Amygdala (tissue), 56 donors: ENCODE measurements at places on chromosomes 4 and X.

GRCh38 chr4:76300012-76300411, 6.5 kb upstream of the STBD1 start:
- DNase-seq: no peak

GRCh38 chr4:125060376-125060775, 254.4 kb upstream of the FAT4 start:
- no peak for DNase-seq

DNA sequence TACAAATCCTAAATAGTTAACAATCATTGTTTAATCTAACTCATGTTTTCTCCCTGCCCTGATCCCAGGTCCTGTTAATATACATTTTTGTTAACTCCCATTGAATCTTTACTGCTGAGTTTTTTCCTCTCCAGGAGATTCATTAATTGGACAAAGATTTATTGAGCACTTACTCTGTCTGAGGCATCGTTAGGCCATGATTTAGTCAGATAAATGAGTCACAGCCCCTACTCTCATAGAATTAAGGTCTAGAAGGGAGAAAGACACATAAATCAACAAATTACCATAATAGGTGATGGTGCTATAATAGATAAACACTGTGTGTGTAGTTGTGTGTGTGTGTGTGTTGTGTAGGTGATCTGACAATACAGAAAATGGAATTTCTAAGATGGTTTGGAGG, 112.5 kb downstream of the MAPK10 start:
- no peak for DNase-seq

DNA sequence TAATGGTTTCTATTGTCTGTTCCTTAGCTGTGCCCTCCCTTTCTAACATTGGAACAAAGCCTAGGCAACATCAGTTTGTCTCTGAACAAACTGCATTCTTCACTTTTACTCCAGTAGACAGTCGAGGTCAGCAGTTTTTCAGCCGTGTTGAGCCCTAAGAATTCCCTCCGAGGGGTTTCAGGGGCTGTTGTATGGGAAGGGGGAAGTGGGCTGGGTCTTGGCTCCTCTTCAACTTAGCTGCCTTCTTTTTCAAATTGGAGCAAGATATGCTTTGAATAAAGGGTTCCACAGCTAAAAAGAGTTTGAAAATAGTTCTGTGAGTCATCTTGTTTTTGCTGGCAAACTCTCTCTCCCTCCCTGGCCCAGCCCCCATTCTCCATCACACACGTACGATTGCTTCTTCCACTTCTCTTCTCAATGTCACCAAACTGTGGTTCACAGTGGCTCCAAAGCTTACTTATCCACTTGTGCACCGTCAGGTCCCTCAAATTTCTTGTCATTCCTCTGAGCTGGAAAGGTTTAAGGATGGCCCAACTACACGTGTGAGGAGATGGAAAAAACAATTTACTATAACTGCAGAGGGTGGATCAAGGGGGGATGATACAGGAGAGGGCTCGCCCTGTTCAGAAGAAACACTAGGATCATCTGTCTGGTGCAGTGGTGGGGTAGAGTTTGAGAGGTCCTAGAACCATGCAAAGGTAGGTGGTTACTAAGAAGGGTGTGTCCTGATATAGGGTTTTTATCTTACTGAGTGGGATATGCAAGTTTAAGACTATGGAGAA, 9.2 kb upstream of the MAML3 start:
- no peak for DNase-seq

DNA sequence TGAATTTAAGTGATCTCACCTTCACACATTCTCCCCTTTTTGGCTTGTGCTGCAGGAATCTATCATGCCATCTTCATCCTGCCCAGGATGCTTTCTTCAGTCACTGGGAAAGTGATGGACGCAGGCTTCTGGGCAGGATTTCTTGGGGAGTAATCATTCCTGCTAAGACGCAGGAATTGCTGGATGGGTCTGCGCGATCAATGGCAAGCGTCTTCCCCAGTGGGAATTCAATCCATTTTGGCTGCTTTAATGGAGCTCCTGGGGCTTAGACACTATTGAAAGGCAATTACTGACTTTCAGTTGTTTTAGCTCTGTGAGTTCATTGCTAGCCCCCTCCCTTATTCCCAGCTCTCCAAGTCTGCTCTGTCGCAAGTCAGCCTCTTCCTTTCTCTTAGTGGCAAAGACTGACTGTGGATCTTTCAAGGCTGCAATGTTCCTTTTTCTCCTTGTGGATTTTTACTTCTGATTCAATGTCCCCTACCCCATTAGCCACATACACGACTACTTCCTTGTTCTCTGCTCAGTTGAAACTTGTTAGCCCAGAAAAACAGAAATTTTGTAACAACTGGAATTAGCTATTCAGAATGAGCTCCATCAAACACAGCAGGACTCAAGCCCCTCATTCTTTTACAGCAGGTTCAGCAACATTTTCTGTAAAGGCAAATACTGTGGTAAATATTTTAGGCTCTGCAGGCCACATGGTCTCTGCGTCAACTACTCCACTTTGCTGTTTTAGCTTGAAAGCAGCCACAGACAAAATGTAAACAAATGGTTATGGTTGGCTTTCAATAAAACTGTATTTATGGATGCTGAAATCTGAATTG, 154.9 kb downstream of the ASB9 start:
- DNase-seq: no peak

DNA sequence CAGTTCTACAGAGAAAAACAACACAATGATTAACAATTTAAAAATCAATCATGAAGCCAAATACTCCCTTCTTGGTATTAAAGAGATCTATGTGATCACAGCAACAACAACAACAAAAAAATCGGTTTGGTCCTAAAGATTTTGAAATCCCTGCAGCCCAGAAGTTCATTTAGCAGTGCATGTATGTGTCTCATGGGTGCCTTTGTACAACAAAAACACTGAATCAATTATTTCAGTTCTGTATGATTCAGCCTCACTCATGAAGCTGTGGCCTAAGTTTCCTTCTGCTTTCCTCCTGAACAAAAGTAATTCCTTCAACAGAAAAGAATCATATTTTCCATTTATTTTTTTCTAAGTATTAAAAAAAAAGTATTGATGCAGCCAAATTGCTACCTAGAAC, 393.4 kb upstream of the NDST3 start:
- no peak for DNase-seq

GRCh38 chr4:77593993-77594392, 11.6 kb upstream of the CXCL13 start:
- no peak for DNase-seq

DNA sequence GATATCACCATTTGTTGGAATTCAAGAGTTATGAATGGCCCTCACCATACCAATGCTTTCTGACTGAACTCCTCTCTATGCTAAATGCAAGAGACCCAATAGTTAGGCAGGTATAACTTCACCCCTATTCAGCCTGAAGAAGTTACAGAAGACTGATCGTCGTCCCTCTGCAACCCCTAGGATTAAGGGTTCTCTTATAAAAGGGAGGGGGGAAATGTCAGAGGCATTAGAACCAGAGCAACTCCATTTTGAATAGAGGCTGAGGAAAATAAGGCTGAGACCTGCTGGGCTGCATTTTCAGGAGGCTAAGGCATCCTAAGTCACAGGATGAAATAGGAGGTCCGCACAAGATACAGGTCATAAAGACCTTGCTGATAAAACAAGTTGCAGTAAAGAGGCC, 494.3 kb downstream of the SPRY1 start:
- DNase-seq: no peak

- DNase-seq: no peak
These were observed 2266.1 kb downstream of the PCDH7 start for GRCh38 chr4:32986236-32986635.

- DNase-seq: no peak
These were observed 220.9 kb downstream of the SLC7A11 start for GRCh38 chr4:138021139-138021830.

GRCh38 chr4:99624141-99624719, 33.4 kb downstream of the C4orf54 start:
- DNase-seq: no peak

GRCh38 chr4:100493756-100494155, 24.1 kb downstream of the EMCN start:
- DNase-seq: no peak

DNA sequence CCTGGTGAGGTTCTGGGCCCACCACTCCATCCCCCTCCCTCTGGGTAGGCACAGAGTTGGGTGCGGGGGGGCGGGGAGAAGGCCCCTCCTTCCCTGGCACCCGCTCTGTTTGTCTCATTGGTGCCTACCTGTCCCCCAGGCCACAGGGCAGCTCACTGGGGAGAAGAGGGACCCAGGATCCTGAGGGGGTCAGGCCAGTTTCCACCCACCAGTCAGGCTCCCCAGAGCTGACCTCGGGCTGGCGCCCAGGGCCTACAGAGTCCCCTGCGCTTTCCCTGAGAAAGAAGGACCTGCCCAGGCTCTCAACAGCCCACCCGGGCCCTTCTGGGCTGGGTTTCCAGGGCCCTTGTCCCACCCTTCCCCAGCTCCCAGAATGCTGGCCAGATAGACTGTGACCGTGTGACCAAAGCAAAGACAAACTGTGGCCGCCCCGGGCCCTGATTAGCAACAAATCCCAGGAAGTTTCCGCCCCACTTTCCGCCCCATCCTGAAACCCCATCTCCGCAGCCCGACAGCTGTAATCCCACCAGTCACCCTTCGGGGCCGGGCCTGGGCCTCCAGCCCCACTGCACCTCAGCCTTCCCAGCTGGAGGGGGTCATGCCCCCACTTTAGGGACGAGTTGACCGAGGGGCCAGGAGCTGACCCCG, 33.8 kb upstream of the FGFR3 start:
- DNase-seq: no peak

- DNase-seq: no peak
These were observed 19.8 kb upstream of the TMLHE start for GRCh38 chrX:155632431-155633100.

GRCh38 chr4:111871802-111872201, 273.5 kb upstream of the FAM241A start:
- DNase-seq: no peak

GRCh38 chr4:169367826-169368225, 97.1 kb upstream of the SH3RF1 start:
- no peak for DNase-seq

DNA sequence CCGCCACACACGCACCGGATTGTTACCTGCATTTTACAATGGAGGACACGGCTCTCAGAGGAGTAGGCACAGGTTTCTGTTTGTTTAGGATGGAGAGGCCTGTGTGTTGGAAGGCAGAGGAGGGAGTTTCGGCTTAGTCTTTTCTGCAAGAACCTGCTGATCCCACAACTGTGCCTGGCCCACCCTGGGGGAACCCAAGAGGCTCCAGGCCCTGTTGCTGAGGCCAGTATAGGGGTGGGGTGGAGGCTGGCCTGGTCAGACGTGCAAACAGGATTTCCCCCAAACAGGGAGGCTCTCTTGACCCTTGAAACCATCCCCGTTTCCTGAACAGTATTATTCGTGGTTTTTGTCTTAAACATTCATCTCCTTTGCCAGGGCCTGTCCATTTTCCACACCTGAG, 772 bp upstream of the SLC49A3 start:
- DNase-seq: no peak

DNA sequence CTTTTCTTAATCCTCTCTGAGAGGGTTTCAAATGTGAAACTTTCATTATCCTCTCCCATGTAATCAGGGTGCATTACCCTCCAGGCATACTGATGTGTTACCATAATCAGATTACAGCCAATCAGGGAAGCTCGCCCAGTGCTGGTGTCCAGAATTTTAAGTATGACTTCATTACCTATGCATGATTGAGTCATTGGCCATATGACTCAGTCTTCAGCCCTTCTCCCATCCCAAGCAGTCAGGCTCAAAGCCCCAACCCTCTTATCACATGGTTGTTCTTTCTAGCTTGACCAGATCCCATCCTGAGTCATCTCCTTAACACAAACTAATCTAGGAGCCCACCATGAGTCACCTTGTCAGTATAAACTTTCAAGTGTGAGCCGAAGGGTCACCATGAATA, 1668.1 kb upstream of the AGA start:
- DNase-seq: no peak

GRCh38 chrX:74272230-74272629, 31.8 kb upstream of the ZCCHC13 start:
- no peak for DNase-seq

- no peak for DNase-seq
These were observed 19.4 kb downstream of the HMX1 start for GRCh38 chr4:8852118-8852704.

- DNase-seq: no peak
These were observed 29.2 kb downstream of the GRID2 start for GRCh38 chr4:92333016-92333415.

GRCh38 chr4:55768291-55768690, 51.3 kb upstream of the EXOC1L start:
- DNase-seq: no peak

DNA sequence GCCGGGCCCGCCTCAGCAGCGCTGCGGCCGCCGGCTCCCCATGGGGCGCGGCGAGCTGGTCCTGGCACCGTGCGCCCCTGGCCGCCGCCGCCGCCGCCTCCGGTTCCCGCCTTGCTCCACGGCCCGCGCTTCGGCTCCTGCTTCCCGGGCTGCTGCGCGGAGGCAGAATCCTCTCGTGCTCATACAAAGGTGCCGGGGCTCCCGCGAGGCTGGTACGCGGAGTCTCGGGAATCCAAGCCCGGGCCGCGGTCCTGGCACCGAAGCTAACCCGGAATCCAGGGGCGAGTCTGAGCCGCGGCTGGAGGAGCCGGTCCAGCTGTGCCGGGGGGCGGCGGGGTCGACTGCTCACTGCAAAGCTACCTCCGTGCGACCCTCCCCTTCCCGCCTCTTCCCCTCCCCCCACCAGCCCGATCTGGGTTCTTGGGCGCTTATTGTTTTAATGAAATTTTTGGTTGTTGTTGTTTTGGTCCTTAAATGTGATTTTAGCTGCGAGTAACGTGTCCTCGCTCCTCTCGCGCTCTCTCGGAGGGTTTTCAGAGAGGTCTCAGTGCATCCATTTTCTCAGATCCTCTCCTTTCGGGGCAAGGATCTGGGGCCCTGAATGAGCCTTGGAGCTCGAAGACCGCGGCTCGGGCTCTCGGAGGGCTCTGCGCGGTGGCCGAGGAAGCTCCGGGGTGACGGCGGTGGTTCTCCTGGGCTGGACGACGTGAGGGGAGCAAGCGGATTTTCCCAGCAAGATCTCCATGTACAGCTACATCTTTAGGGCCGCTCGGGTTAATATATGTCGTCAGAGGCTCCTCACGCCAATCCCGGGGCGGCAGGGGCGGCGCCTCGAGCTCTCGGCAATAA, at the start of gene HAND2:
HAND2 (minus strand) TSS at position 753 of the 849 bp plus-strand sequence. CDS start 940 bp downstream, outside the sequence.
- DNase-seq: no peak

GRCh38 chrX:19646282-19646681, 131.0 kb upstream of the MAP3K15 start:
- no peak for DNase-seq

DNA sequence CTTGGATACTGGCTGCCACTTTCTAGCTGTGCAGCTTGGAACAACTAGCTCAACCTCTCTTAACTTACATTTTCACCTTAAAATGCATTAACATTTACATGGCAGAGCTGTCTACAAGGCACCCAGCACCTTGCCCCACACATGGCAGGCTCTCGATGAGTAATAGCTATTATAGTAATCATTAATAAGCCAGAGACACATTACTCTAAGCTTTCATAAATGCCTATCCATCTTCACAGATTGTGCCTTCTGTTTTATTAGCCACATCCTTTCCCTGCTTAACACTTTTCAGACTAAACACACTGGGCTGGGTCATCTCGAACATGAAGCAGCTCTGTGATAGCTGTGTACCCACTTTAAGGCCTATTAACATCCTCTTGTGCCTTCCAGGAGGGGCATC, 83.8 kb upstream of the UCP1 start:
- no peak for DNase-seq

GRCh38 chrX:68421636-68422035, 11.7 kb downstream of the OPHN1 start:
- DNase-seq: no peak
